Stimulated activated CD8-positive, alpha-beta memory T cell treated with anti-CD3 and anti-CD28 coated beads, Interleukin-2, amount 100 ng/mL, for 1 hour (primary cell): ENCODE measurements at places on chromosomes 13 and 19.

GRCh38 chr13:20015763-20016162 lies 57.2 kb downstream of the ZMYM2 start:
- no peak for DNase-seq

DNA sequence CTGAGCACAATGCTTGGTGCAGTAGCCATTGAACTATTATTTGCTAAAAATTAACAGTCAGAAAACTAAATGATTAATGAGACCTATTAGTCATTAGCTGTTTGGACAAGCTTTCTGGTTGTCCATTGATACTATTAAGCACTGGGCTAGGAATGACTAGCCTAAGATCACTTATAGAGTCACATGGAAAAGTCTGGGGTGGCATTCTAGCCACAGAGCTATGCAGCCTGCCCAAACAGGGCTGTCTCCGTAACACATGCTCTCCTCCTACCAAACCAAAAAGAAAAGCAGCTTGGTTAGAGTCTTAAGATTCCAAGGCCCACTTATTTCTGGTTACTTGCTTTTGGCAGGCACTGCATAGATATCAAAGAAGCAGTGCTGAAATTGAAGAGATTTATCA lies 193.5 kb upstream of the NBEA start:
- DNase-seq = no peak

DNA sequence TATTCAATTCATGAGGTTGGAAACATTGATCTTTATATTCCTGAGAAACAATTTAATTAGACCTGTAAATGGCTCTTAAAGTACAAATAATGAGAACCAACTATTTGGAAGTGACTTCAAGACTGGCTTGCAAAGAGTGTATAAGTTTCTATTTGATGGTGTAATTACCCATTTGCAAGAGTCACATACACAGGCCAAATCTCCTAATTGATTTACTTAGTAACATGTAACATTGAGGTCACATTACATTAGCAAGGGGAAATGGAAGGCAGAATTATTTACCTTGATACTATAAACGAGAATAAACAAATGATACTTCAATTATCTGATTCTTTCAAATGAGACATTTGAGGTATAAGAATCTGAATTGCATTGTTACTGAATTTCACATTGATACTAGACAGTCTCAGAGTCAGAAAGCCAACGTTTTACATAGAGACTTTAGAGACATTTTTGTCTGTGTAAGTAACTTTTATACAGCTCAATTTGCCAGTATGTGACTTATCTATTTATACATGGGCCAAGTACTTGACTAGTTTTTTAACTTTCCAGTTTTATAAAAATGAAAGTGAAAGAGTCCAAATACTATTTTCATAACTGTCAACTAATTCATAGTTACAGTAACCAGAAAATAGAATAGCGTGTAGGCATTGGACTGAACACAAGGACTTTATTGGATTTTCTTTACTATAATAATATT lies 95.6 kb upstream of the RFC3 start:
- DNase-seq = no peak

DNA sequence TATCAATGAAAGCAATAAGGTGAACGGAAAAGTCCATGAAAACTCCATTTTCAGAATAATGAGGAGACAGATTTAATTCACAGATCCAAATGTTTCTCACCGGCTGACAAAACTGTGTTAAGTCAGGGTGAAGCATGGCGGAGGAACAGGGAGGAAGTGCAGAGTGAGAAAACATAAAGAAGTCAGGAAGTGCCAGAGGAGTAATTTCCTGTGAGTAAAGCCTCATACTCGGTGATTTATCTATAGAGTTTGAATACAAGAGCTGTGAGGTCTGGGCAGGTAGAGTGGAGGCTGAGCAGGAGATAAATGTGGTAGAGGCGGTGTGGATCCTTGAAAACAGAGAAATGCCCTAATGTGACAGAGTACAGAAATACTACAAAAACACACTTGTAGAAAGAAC lies 11.4 kb downstream of the CARD8 start:
- no peak for DNase-seq

DNA sequence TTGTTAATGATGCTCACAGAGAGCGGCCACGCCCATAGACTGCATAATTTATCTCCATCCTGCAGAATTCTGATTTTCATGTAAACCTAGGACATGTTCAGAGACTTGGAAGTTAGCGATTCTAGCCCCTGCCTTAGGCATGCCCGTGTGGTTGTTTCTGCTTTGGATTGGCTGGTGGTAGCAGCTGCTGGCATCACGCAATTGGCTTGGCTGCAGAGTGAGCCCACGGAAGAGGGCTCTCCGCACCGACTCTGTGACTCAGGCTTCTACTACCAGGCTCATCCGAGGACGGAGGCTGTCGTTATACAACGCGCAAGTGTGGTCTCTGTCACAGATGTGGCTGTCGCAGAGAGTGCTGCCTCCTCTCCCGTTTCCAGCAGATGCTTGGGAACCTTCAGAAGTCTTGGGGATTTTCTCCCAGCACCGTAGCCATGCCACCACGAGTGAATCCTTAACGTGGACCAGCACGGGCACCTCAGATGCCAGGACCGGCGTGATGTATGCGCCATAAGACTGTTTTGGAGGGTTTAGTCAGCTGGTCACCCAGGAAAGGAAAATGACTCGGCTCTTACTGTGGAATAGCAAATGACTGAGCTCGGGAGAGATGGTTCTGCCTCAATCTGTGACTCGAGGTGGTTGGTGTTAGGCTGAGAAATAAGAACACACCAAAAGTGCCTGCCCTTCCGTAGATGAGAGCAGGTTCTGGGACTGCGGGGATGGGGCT lies 61.0 kb upstream of the F7 start:
- no peak for DNase-seq

DNA sequence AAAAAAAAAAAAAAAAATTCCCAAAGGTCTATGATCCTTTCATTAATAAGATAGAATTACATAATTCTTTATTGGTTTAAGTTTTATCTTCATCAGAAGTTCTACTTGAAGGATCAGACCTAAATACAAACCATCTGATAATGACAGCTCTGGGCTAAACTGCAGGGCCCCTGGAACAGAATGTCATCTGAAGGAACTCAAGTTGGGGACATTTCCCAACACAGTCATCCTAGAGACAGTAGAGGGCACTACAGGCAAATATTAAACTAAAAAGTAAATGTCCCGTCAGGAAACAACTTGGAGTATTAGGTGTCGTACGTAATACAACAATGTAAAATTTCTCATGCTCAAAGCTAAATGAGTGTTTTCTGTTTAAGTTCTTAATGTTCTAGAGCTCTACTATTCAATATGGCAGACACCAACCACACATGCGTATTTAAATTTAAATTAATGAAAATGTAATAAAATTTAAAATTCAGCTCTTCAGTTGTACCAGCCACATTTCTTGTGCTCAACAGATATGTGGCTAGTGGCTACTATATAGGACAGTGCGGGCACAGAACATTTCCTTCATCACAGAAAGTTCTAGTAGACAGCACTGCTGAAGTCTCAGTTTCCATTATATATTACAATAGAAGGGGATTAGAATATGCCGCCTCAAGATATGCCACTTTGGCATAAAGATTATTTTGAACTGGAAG lies 21.8 kb upstream of the NAXD start:
- no peak for DNase-seq

GRCh38 chr19:29117926-29118325 lies 95.0 kb downstream of the UQCRFS1 start:
- DNase-seq = no peak

GRCh38 chr19:5820785-5821184 lies 15.9 kb downstream of the NRTN start:
- no peak for DNase-seq

GRCh38 chr19:47598407-47599349 lies 10.3 kb upstream of the BICRA start:
- no peak for DNase-seq

- DNase-seq = no peak
These were observed 402 bp upstream of the DYRK1B start for GRCh38 chr19:39834287-39834841.

GRCh38 chr13:34654203-34654602 lies 287.9 kb upstream of the NBEA start:
- no peak for DNase-seq

DNA sequence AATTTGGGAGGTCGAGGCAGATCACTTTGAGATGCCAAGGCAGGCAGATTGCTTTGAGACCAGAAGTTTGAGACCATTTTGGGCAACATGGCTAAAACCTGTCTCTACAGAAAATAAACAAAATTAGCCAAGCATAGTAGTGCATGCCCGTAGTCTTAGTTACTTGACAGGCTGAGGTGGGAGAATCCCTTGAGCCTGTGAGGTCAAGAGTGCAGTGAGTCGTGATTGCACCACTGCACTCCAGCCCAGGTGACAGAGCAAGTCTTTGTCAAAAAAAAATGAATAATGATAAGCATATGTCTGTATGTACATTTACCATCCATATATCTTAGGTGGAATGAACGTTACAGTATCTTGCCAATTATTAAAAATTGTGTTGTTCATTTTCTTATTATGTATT lies 2447.7 kb downstream of the PCDH9 start:
- no peak for DNase-seq

GRCh38 chr19:44588771-44589112 lies 24.6 kb upstream of the IGSF23 start:
- DNase-seq = no peak

- DNase-seq = no peak
These were observed 9.3 kb downstream of the ADPRHL1 start for GRCh38 chr13:113443991-113444390.

GRCh38 chr13:48569104-48569666 lies 36.3 kb upstream of the RCBTB2 start:
- no peak for DNase-seq

GRCh38 chr13:73767191-73767741 lies 366.9 kb downstream of the KLF12 start:
- no peak for DNase-seq

- no peak for DNase-seq
These were observed 191.8 kb upstream of the NBEA start for GRCh38 chr13:34750078-34750931.

GRCh38 chr19:31297991-31298390 lies 51.2 kb downstream of the TSHZ3 start:
- no peak for DNase-seq

DNA sequence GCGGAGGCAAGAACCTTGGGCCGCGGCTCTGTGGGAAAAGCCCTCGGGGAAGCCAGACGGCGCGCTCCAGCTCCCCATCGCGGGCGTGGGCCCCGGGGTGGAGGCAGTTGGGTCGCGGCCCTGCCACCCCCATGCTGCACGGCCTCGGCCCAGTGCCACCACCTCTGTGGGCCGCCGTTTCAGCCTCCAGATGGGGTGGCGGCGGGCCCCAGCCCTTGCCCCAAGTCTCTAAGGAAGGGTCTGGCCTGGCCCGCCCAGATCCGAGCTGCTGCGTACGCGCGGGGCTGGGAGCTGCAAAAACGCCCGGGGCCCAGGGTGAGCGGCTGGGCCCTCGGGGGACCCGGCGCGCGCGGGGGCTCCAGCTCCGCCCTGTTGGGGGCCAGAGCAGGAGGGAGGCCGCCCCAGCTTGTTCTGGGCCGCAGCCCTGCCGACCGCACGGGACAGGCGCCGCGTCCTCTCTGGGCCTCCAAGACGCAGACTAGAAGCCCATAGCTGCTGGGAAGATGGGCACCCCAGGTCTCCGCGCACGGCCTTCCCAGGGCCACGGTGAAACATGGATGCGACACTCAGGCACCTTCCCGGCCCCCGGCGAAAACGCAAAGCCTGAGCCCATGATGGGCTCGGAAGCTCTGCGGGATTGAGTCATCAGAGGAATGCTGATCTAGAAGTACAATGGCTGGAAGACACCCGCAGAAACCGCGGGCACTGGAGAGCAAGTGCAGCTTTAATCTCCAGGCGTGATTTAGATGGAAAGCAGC lies 110.1 kb downstream of the KCTD15 start:
- DNase-seq = no peak

DNA sequence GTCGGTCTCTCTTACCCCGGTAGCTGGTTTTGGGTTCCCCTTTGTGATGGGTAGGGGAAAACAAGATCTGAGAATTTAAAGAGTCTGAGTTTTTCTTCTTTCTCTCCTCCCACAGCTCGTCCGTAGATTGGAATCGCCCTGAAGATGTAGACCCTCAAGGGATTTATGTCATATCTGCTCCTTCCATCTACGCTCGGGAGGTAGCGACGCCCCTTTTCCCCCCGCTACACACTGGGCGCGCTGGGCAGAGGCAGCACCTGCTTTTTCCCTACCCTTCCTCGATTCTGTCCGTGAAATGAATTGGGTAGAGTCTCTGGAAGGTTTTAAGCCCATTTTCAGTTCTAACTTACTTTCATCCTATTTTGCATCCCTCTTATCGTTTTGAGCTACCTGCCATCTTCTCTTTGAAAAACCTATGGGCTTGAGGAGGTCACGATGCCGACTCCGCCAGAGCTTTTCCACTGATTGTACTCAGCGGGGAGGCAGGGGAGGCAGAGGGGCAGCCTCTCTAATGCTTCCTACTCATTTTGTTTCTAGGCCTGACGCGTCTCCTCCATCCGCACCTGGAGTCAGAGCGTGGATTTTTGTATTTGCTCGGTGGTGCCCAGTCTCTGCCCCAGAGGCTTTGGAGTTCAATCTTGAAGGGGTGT lies 7.1 kb upstream of the SELENOV start:
- no peak for DNase-seq

DNA sequence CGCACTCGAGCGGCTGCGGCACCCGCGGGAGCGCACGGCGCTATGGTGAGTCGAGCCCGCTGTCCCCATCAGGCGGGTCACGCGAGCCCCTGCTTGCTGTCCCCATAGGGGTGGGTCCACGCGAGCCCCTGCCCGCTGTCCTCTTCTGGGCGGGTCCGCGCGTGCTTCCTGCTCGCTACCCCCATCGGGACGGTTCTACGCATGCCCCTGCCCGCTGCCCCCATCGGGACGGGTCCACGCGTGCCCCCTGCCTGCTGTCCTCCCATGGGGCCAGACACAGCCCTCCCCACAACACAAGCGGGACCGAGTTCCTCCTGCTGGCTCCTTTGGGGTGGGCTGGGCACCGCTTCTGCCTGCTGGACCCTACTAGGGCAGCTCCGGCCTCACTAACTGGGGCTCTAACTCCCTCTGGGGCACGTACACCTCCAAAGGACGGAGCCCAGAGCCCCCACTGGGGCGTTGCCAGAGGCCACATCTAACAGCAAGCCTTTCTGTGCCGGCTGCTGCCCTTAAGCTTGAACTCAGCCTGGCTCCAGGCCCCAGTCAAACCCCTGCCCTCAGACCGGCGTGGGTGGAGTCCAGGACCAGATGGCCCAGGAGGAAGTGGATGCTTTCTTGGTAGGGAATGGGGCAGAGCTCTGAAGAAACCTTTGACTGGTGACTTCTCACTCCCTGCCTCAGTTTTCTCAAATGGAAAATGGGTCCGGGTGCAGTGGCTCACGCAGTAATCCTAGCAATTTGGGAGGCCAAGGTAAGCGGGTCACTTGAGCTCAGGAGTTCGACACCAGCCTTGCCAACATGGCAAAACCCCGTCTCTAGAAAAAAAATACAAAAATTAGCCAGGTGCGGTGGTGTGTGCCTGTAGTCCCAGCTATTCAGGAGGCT lies 722 bp downstream of the COLGALT1 start:
- DNase-seq = no peak

- peak; percentile 21 for DNase-seq
These were observed 28.7 kb downstream of the CYP4F2 start for GRCh38 chr19:15869109-15869555.

- DNase-seq = no peak
These were observed 147.0 kb downstream of the DCT start for GRCh38 chr13:94332359-94333096.
